ENCODE measurements at places on chromosomes 6 and 20.

DNA sequence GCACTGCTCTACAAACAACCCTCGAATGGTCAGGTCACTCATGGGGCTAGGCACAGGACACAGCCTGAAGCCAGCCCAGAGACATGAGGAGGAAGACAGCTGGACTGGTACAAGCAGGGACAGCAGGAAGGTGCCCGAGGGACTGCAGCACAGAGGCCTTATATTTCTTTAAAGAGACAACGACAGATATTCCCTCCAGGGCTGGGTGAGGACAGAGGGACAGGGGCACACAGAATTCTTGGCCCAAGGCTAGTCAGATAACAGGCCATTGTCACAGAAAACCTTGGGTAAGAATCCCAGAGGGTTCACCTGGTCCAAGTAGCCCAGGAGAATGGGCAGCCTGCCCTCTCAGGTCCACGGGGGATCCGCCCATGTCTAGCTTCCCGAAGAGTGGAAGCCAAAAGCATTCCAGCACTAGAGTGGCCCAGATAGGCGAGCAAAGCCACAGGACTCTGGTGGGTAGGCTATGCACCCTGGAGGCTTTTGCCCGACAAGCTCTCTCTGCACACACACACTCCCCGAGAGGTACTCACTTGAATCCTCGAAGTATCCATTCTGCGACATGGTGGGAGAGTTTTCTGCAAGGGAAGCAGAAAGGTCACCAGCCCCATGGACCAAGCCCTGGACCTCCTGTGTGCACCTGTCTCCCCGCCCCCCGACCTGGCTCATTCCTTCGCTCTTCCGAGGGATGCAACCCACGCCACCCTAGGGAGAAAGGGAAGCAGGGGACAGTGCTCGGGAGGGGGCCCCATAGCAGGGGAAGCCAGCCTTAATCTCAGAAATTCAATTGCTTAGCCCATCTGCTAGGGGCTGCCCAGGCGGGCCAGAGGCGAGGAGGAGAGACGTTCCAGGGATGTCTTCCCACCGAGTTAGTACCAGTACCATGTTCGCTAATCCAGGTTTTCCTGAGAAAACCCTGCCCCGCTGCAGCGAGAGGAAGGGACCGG, 1.7 kb downstream of the SLC4A11 start:
- DNase-seq: no peak

DNA sequence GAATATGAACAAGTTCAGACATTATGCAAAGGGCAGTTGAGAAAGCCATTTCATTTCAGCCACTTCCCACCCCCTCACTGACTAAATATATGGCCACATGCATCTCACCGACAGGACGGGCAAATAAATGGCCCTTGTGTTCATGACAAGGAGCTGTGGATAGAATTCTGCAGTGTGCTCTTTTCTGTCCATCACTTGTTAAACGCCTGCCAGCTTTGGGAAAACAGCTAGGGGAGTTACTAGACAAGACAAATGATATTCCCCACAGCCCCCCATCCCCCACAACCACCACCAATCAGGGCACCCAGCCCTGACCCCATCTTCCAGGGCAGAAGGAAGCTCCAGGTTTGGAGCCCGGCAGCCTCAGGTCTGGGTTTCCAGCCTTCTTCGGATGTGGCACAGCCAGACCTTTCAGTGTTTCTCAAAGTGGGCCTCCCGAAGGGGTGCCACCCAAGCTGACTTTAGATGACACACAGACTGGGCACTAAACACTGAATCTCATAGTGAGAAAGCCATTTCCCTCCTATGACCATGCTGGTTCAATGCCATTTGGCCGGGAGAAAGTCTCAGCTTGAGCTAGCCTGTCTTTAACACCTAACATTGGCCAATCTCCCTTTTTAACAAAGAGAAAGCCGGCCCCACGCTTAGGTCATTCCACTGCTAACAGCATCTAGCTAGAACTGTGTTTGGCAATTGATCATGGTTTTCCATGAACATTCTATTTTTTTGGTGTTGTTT, 4.0 kb upstream of the RIPOR3 start:
- no peak for DNase-seq

GRCh38 chr20:51528263-51529027, 14.1 kb downstream of the NFATC2 start:
- no peak for DNase-seq

GRCh38 chr6:128284128-128284527, 236.3 kb downstream of the PTPRK start:
- no peak for DNase-seq

- no peak for DNase-seq
Measured at GRCh38 chr6:132604635-132605152, 15.2 kb upstream of the TAAR5 start.

- DNase-seq: no peak
Measured at GRCh38 chr6:107616775-107617174, 126.9 kb downstream of the SOBP start.

DNA sequence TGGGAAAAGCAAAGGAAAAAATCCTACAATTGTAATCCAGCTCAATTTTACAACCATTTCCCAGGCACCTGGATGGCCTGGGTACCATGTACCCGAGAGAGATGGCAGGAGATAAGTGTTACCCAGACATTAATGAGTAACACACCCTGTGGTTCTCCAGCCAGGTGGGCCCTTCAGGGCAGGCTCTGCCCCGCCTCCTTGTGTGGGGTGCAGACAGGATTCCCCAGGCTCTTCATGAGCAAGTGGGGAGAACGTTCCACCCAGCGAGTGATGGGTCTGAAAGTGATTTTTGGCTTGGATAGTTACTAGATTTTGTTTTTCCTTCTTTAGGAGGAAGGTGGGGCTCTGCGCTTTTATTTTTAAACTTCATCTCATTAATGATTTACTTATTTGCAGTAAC, 243.9 kb downstream of the TAF4 start:
- no peak for DNase-seq

- no peak for DNase-seq
Measured at GRCh38 chr6:17653198-17653882, 53.2 kb downstream of the FAM8A1 start.

DNA sequence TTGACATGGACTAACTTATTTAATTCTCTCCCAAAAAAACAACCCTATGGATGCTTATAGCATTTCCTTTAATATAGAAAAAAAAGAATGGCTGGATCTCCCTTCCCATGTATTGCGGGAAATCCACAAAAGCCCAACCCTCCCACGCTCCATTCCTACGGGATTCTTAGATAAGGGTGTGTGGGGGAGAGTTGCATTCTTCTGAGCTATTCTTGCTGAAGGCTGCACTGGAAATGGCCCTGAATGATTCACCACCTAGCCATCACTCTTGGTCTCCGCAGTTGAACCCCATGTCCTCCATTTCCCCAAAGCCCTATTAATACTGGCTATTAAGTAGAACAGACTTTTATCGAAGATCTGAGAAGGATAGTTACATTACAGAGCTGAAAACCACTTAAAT, 41.9 kb upstream of the ADGRF5 start:
- DNase-seq: no peak

DNA sequence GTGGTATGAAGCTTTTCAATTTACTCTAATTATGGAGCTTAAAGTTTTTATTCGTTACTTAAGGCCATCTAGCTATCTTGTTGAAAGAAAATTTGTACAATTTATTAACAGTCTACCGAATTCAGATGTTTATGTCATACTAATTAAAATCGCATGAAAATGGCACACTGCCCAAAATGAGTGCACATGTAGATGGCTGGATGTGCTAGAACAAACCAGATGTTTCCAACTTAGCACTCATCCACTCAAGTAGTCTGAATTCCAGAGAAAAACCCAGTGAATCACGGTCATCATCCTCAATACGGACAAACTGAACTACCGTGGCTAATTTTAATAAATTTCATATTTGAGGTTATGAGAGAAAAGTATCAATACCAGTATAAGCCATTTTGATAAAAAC, 70.4 kb downstream of the COL12A1 start:
- DNase-seq: no peak

DNA sequence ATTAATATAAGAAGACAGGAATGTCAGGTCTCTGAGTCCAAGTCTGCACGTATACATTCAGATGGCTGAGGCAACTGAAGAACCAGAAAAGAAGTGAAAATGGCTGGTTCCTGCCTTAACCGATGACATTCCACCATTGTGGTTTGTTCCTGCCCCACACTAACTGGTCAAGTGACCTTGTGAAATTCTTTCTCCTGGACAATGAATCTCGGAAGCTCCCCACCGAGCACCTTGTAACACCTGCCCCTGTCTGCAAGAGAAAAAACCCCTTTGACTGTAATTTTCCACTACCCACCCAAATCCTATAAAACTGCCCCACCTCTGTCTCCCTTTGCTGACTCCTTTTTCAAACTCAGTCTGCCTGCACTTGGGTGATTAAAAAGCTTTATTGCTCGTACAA, 140.4 kb downstream of the SYNE1 start:
- DNase-seq: no peak

GRCh38 chr6:18161431-18161830, 6.2 kb downstream of the KDM1B start:
- DNase-seq: no peak

GRCh38 chr6:79157961-79158644, 76.4 kb downstream of the HMGN3 start:
- no peak for DNase-seq

GRCh38 chr6:5645328-5646290, 361.1 kb downstream of the NRN1 start:
- DNase-seq: no peak

DNA sequence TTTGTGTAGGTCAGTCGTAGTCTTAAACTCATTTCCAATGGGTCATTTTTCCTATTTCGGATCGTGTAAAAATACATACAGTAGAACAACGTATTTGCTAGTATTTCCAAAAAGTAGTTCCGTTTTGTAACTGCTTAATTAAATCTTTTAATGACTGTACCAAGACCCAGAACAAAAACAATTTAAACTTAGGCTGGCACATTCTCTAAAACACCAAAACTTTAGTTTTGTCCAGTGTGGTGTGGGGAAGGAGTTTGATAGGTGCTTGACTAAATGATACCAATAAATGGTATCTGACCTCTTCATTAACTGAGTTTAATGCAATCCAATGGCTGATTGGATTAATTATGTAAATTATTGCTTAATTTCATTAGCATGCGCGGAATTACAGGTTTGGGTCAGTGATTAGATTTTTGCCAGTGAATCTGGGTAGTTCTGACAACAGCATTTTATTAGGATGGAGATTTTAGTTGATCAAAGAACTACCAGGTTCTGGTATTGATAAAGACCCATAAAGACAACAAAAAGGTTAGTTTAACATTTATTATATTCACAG, 20.8 kb downstream of the OR2B2 start:
- no peak for DNase-seq

GRCh38 chr6:82521369-82521768, 157.8 kb downstream of the TPBG start:
- no peak for DNase-seq

DNA sequence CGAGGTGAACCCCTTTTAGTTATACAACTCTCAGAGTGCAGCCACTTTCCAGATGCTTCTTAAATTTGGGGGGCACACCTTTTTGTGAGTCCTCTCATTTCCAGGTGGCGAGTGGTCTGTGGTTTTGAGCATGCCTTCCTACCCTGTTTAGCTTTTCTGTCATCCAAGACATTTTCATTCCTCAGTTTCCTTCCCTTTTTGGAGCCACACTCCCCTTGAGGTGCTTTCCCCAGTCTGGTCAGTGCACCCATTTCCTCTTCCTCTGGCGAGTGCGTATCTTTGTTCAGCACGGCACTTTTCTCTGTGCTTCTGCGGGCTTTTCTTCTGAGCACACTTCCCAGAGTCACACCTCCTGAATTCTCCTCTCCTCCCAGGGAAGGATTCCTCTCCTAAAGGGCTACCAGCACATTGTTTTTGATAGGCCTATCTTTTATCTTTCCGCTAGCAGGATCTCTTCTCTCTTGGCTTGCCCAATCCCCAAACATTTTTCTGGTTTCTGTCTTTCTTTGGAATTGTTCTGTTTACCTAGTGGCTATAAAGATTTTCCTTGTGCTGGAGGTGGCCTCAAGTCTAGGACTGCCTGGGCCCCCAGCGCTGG, 1.4 kb downstream of the PHF20 start:
- no peak for DNase-seq

DNA sequence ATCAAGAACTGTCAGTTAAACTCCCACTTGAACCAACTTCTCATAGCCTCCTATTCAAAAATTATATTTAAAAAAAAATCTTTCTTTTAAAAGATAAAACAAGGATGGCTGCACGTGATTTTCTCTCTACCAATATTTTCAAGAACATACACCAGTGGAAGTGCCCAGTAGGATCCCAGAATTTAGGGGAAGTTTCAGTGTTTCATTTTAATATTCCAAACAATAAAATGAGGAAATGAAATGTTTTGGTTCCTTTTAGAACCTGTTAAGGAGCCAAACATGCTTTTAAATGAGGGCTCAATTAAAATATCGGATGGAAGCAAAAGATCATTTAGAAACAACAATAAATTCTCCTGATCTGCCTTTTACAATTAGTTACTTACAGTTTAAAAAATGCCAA, 26.4 kb upstream of the PRELID3B start:
- no peak for DNase-seq

DNA sequence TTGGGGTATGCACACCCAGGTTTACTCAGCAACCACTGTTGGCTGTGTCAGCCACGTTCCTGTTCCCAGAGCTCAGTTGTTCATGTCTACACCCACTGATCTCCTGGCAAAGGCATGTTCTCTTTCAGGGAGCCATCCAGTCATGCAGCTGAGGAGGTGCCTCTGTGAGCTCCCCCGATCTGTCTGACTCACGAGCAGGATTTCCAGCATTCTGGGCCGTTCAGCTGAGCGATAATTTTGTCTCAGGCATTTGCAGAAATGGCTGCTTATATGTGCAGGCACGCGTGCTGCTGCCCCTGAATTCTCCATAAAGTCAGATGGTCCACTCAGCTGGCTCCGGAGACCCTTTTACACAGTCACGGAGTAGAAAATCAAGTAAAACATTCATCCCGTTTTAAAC, 78.4 kb upstream of the IYD start:
- DNase-seq: no peak

GRCh38 chr6:88609983-88610382, 353.4 kb downstream of the RNGTT start:
- DNase-seq: no peak

DNA sequence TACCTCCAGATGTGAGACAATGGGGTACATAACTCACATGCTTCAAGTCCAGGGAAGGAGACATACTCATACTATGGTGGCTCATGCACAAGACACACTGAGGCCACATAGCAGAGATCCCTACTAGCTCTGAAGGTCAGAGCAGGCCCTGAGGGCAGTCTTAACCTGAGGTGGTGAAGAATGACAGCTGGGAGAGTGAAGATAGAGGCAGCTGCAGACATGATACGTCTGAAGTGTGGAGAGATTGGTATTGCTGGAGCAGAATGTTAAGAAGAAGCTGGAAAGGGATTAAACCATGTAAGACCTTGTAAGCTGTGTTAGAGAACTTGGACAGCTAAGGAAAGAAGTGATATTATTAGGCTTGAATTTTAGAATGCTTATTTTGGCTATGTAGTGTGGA, 32.9 kb downstream of the PGM3 start:
- DNase-seq: no peak

DNA sequence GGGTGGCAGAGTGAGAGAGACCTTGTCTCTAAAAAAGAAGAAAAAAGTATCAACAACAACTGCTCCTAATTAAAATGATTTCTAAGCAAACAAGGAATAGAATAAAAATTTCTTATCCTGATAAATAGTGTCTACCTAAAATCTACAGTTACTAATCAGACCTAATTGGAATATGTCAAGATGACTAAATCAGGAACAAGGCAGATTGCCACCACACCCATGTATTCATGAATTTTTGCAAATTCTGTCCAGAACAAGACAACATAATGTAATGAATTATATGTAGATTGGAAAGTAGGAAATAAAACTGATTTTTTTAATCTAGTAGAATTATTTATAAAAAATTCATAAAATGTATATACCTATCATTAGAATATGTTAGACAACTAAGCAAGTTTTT, 339.8 kb downstream of the NKAIN2 start:
- DNase-seq: no peak

All from GM06990 (cell line).